ENCODE measurements at places on chromosomes 4 and X. TPM values are rescaled to one million over a fixed set of nuclear protein-coding genes. Genes with fewer than 3 reads are reported as not detected.

- no peak for DNase-seq
Observed at GRCh38 chr4:98908182-98908581, 20.8 kb downstream of the EIF4E start.

The SPP1 gene
- 87.5 TPM for polyA plus RNA-seq

The TLR1 gene
- 3.9 TPM for polyA plus RNA-seq

The MAGEA9B gene
- polyA plus RNA-seq, result not detected

The RHOXF1 gene
- 0.59 TPM for polyA plus RNA-seq

GRCh38 chr4:185278716-185279115 lies 69.3 kb downstream of the SNX25 start:
- no peak for DNase-seq

The TAF7L gene
- polyA plus RNA-seq, result 0.21 TPM

DNA sequence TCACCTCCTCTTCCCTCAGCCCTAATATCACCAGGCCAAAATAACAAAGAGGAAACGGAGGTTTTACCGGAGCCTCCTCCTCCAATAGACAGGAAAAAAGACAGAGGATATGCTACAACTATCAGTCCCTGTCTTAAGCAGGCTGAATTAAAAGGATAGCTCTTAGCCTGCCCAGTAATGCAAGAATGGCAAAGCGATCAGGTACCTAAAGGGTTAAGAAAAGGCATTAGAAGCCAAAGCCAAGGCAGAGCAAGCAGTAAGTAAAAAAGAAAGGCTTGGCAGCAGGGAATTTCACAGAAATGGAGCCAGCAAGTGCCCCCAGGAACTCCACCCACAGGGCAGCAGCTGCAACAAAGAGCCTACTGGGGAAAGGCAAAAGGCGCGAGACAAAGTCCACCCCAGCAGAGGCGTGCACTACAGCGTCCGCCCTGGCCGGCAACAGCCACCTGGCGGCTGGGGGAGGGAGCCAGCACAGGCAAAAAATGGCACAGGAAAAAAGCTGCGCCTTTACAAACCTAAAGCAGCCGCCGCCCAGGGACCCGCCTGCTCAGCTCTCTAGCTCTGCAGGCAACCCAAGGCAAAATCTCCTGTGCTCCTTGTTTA lies 220.6 kb upstream of the ZC4H2 start:
- peak; percentile 2 for DNase-seq

- DNase-seq, result no peak
Observed at GRCh38 chr4:25703731-25704388, 48.2 kb downstream of the SLC34A2 start.

DNA sequence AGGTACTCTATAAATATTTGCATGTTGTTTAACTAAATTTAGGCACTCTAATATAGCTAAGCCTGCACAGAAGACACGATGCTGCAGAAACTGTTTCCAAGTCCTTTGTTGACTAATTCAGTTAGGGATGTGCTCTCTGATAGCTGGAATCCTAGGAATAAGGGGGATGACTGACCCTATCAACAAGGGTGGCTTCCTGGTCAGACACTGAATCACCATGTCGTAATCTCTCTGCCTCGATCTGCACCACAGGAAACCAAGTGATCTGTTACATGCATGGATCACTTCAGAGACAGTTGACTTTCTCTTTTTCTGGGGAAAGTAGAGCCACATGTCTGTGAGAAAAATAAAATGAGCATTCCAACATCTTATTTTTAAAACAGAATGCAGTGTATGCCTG lies 169.1 kb downstream of the GUCY2F start:
- no peak for DNase-seq

DNA sequence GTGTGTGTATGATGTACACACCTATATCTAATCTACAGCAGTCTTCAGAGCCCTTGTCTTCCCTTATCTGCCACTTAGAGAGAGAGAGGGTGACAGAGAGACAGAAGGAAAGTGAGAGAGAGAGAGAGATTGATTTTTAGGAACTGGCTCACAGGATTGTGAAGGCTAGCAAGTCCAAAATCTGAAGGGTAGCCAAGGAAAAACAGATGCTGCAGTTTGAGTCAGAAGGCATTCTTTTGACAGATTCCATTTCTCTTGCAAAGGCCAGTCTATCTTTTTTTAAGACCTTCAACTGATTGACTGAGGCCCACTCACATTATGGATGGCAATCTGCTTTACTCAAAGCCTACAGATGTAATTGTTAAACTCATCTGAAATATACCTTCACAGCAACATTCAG lies 664.0 kb upstream of the IGFBP7 start:
- no peak for DNase-seq

The SLC10A4 gene
- polyA plus RNA-seq, result 0.71 TPM

DNA sequence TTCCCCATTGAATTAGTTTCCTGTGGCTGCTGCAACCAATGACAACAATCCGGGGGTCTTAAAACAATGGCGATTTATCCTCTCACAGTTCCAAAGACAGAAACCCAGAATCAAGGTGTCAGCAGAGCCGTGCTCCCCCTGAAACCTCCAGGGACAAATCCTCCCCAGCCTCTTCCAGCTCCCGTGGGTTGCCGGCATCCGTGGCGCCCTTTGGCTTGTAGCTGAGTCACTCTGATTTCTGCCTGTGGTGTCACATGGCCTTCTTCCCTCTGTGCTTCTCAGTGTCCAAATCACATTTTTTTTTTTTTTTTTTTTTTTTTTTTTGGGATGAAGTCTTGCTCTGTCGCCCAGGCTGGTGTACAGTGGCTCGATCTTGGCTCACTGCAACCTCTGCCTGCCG lies 64.5 kb upstream of the STX18 start:
- DNase-seq, result no peak

DNA sequence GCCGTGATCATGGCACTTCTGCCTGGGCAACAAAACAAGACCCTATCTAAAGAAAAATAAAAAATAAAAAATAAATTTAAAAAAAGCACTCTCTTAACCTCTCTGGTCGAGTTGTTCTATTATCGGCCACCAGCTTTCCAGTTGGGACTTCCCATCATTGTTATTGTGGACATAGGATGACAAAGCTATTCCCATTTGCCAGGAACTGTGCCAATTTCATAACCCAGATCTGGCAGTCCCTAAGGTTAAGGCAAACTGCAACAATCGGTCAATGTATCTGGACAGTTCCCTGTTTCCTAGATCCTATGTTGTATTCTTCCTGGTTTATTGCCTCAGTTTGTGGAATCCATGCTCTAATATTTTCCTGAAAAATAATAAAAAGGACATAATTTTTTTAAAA lies 17.8 kb upstream of the ANXA5 start:
- DNase-seq, result no peak

DNA sequence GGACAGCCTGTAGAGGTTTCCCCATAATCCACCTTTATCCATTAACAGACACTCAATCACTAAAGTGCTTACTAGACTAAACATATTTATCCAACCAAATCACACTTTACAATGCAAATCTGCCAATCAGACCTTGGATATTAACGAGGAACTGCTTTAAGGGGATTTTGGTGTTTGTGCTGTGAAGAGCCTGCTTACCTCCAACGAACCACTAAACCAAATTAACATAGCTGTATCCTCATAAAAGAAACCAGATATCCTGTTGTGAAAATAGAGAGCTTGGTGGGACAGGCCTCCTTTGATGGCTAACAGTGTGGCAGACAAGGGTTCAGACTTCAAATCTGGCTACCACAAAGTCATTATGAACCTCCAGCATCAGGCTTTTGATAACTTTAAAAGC lies 252.6 kb upstream of the HAND2 start:
- no peak for DNase-seq

The SERPINA7 gene
- 0.97 TPM for polyA plus RNA-seq

DNA sequence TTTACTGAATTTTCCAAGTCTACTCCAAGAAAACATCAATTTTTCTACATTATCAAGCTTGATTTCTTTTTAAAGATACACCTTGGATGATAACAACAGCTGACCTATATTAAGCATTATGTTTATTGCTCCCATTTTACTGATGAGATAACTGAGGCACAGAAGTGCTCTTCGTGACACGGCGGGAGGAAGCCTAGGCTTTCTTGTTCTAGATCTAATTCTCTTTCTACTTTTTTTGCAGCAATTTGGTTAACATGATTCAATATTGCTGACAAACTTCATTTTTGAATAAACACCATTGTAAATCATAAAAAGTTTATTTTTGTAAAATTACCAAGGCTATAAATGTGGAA lies 33.8 kb downstream of the BBS12 start:
- DNase-seq, result no peak

- no peak for DNase-seq
Observed at GRCh38 chr4:145868637-145869409, 69.8 kb downstream of the ZNF827 start.

The TSPAN7 gene
- polyA plus RNA-seq, result 142 TPM

- DNase-seq, result no peak
Observed at GRCh38 chr4:106316773-106317409, 541 bp downstream of the AIMP1 start.

DNA sequence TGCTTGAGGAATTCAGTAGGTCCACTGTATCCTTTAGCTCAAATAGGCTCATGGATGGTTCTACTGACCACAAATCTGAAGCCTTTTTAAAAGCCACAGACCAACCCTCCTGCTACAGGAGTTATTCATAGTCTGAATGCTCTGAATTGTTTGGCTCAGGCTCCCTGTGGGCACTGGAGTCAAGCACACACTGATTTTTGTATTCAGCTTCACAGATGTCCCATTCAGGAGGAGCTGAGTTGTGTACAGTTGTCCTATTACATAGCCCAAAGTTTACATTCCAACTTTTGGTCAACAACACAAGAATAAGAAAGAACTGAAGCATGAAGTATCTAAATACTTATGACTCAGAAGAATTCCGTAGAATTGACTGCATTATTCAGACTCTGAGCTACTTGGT lies 243.9 kb downstream of the UNC5C start:
- no peak for DNase-seq

DNA sequence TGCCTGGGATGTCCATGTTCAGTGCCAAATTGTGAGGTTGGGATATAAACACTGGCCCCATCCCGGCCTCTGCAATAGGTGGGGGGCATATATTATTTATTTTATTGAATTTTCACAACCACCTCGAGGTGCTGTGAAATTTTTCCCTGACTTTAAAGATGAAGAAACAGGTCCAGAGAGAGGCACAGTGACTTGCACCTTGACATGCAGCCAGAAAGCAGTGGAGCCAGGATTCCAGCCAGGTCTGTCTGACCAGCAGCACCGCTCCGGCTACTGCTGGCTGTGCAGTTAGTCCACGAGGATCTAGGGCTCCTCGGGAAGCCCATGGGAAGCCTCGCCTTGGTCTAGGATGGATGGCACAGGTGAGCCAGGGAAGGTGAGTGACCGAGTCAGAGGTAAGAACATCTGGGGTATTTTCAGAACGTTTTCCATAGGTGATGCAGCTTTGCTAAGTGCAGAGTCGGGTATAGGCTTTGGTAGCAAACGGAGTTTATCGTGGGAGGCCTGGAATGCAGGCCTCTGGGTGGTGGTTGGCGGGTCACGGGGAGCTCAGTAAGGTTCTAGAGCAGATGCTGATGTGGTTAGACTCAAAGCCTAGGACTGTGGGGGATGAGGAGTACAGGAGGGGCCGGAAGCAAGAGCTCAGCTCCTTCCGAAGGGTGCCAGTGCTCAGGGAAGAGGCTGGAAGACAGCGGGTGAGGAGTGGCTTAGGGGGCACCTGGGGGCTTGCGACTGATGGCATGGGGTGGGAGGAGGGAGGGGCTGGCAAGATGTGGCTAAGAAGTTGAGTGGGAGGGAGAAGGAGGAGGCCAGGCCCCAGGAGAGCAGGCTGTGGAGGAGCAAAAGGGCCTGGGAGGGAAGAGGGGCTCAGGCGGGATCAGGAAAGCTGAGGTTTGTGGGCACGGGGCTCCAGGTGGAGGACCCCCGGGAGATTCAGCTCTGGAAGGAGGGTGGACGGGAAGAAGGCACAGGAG lies 107.7 kb upstream of the LRPAP1 start:
- no peak for DNase-seq

The RNF150 gene
- 112 TPM for polyA plus RNA-seq

The OTUD6A gene
- not detected for polyA plus RNA-seq

- no peak for DNase-seq
Observed at GRCh38 chr4:41098093-41099048, 116.0 kb downstream of the APBB2 start.

DNA sequence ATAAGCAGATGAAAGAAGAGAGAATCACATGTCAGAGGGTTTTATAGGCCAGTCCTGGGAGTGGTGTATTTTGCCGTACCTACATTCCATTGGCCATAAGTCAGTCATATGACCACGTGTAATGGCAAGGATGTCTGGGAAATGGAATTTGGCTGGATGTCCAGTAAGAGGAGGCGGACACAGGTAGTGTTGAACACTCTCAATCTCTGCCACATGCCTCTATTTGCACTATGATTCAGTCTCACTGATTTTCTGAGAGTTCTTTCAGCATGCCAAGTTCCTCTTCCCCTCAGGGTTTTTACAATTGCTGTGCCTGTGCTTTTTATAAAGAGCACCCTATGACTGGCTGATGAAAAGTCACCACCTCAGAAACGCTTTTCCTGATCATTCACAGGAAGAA lies 164.2 kb upstream of the GPR101 start:
- no peak for DNase-seq

DNA sequence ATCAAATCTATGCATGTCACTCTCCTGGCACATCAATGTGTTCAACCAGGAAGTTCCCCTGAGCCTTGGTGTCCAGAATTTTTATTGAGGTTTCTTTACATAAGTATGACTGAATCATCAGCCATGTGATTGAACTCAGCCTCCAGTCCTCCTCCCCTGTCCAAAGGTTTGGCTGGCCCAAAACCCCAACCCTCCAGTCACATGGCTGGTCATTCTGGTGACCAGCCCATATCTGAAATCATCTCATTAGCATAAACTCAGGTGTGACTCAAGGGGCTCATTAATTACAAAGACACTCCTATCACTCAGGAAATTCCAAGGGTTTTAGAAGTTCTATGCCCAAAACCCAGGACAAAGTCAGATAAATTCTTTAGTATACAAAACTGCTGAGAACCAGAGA lies 20.6 kb upstream of the SUPT20HL2 start:
- no peak for DNase-seq

The HDX gene
- polyA plus RNA-seq, result 3.9 TPM

DNA sequence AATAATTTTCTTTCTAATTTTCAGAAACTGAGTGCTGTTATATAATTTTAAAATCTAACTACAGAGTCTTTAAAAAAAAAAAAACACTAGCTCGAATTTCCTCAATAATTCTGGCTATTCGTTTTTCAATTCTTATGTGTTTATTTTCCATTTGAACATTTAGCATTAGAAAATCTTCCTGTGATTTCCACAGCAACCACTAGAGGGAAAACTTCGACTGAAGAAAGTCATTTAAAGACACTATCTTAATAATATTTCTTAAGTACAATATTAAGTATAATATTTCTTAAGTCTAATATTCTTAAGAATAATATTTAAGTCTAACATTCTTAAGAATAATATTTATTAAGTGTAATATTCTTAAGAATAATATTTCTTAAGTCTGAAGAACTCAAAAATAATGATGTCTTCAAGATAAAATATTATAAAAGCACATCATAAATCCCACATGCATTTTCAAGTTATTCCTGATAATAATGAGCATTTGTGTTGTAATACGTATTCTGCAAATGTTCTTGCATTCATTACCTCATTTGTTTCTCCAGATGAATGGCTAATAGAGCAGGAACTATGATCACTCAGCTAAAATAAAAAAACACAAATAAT lies 118.4 kb upstream of the WDR17 start:
- peak; percentile 36 for DNase-seq

The AMBN gene
- polyA plus RNA-seq, result not detected
